ENCODE measurements at places on chromosomes 3 and 15.

- DNase-seq: no peak
These were observed 597 bp upstream of the GBE1 start for GRCh38 chr3:81761904-81762580.

DNA sequence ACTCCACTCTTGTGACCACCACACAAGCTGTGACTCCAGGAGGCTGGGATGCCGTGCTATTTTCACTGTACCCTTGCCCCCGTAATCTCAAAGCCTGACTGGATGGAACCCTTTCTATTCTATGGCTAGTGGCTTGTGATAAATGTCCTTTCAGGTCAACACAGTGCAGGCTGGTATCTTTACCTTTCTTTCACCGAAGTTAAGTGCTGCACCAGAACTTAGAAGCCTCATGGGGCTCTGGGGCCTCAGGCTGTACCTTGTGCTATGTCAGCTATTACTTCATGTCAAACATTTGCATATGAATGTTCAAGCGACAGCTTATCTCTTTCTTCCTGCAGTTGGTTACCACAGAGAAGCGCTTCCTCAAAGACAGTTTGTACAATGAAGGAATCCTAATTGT is 66.8 kb downstream of the RPL39L start:
- DNase-seq: no peak

DNA sequence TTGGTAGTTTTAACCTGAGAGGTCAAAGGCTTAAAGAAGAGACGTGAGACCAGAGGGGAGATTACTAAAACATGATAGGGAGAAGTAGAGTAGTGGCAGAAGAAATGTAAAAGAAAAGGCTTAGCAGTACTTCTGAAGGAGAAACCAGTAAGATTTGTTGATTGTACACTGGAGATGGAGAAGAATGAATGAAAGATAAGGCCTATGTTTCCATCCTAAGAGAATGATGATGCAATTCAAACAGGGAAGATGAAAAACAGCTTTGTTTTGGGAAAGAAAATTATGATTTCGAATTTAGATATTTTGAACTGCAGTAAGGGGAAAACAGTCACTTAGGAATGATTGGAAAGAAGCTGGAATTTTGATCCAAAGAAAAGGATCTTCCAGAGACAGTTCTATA is 97.4 kb upstream of the PLXND1 start:
- DNase-seq: no peak

DNA sequence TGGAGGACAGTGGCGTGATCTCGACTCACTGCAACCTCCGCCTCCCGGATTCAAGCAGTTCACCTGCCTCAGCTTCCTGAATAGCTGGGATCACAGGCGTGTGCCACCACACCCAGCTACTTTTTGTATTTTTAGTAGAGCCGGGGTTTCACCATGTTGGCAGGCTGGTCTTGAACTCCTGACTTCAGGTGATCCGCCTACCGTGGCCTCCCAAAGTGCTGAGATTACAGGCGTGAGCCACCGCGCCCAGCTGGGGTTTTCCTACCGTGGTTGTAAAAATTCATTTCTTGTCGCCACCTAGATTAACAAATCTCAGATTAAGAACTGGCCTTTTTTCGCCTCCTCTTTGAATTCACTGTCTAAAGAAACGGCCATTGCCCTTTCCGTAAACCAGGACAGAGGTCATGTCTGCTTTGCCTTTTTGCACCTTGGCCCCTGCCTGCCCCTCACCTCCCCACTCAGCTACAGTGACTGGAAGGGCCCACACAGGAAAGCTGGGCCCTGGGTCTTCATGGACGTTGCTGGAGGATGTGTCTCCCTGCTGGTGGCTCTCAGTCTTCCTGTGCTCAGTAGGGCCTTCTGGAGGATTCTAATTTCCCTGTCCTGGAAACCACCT is 17.2 kb downstream of the ZNF710 start:
- DNase-seq: no peak

GRCh38 chr3:16875876-16876550 is 8.7 kb upstream of the PLCL2 start:
- DNase-seq: no peak

DNA sequence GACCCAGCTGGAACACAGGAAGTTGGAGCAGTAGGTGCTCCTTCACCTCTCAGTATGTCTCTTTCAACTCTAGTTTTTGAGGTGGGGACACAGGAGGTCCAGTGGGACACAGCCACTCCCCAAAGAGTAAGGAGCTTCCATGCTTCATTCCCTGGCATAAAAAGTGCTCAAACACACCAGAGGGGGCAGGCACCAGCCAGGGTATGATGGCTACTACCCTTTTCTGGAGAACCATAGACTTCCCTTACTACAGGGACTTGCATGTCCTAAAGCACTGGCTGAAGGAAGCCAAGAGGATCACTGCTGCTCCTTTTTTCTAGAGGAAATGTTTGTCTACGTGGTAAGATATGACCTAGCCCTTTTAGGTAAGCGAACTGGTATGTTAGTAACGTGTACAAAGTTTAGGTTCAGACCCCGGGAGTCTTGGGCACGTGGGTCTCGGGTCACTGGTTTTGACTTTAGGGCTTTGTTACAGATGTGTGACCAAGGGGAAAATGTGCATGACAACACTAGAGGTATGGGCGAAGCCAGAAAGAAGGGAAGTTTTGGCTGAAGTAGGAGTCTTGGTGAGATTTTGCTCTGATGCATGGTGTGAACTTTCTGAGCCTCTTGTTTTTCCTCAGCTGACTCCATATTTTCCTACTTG is 11.9 kb downstream of the IL17RB start:
- DNase-seq: no peak

- DNase-seq: no peak
These were observed 64.2 kb upstream of the PYGO1 start for GRCh38 chr15:55652359-55652758.

DNA sequence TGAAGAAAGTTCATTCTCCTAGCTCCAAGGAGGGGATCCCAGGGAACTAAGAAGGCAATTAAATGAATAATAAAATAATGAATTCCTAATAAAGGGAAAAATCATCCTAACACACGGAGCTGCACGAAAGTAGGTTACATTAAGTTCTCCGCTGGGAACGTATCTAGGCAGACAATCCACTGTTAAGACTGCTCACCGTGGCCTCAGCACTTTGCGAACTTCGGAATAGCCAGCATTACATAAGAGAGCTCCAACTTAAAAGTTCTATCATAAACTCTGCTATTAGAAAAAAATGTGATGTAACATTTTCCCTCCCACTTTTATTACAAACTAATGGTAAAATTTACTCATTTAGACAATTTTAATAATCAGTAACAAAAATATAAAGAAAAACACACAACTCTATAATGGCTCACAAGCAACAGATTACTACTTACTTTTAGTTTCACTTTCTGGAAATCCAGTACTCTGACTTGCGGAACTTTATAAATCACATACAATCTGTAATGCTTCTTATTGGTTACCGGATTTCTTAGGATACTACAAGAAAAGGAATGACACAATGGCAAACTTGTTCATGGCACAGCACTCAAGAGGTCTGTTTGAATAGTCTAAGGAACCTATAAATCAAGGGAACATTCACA is 8.5 kb downstream of the SNRPA1 start:
- no peak for DNase-seq

All from activated naive CD8-positive, alpha-beta T cell treated with anti-CD3 and anti-CD28 coated beads, Interleukin-2, amount 50 U/mL, for 16 hours (primary cell).